Chondrocyte (in vitro differentiated cells): ENCODE measurements at places on chromosomes 11 and 22.

DNA sequence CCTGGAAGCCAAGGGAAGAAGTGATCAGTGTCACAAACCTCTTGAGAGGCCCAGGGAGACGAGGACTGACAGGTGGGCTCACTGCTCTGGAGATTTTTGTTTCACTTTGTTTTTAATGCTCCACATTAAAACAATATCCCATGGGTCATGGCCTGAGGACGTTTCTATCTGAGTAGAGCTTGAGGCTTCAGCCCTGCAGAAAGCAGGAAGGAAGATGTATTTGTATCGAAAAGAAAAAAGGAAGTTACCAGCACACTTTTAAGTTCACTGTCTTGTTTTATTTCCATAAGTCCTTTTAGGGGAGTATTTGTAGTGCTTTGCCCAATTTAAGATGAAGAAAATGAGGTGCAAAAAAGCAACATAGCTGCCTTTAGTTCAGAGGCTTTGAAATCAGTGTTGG is 191.1 kb downstream of the GRIK4 start:
- no peak for DNase-seq

DNA sequence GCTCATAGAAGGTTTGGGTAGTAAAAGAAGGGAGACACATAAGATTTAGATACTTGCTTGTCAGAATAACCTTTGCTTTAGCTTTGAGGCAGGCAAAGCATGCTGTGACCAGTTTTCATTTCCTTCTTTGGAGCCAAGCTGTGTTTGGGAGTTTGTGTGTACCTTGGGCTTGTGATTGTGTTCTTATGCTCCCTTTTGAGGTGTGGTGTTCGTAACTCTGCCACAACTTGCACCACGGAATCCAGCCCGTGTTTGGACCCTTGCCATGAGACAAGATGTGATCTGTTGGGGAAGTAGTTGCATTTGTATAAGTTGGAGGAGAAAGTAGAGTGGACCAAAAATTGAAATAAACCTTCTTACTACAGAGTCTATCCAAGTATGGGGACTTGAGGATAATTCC is 34.0 kb downstream of the BMAL1 start:
- DNase-seq = no peak

GRCh38 chr11:12235947-12236743 is 125.8 kb downstream of the MICAL2 start:
- no peak for DNase-seq

GRCh38 chr22:23220485-23221350 is 40.4 kb downstream of the BCR start:
- peak; percentile 42 for DNase-seq

DNA sequence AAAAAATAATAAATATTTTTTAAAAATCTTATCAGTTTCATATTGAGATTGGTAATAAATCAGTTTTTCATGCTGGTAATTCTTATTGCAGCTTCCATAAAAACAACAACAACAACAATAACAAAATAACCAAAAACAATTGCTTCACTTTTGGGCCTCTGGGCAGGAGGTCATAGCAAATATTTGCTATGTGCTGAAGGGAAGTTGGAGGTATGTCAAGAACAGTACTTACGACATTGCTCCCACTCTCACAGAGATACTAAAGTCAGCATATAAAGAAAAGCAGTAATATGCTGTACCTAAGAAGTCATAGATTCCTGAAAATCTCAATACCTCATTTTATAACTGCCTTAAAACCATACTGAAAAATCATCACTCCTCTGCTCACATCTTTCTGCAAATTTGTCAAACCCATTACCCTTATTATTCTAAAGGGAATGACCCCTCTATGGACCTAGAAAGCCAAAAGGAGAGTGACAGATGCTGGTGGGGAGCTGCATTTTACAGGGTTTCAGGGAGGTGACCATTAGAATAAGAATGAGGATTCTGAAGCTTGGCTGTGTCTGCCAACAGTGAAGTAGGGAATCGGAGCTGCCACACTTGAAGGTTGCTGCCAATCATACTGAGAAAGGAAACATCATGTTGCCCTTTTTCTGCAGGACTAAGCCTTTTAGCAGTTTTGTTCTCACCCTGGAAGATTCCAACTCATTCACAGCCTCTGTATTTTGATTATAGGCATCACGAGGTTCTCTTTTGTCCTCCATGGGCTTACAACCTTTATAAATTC is 742.9 kb downstream of the LRRC4C start:
- DNase-seq = no peak

GRCh38 chr11:67211656-67212436 is 54.4 kb upstream of the GRK2 start:
- no peak for DNase-seq

DNA sequence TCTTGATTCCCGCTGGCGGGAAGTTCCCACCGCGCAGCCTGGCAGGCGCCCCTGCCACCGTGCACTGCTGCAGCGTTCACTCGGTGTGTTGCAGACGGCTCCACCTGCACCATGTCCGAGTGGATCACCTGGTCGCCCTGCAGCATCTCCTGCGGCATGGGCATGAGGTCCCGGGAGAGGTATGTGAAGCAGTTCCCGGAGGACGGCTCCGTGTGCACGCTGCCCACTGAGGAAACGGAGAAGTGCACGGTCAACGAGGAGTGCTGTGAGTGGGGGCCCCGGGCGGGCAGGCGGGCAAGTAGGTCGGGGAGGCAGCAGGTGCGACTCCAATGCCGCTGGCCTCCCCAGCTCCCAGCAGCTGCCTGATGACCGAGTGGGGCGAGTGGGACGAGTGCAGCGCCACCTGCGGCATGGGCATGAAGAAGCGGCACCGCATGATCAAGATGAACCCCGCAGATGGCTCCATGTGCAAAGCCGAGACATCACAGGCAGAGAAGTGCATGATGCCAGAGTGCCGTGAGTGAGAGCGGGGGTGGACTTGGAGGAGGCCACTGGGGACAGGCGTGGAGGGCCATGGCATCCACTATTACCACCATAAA is 99.7 kb downstream of the RRAS2 start:
- DNase-seq = no peak

DNA sequence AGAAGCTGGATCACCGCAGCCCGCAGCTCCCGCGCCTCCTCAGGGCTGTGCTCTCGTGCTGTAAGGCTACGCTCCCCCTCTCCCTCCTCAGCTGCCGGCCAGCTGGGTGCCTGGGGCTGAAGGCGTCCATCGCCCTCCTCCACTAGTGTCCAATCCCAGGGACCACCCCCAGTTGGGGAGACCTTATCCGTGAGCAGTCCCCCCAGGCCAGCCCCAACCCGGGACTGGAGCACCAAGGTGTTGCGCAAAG is 1.2 kb downstream of the AP5B1 start:
- DNase-seq = no peak
